ENCODE measurements at places on chromosomes 16 and 17.

- DNase-seq = no peak
Observed at GRCh38 chr16:49601576-49601975, 228.0 kb downstream of the C16orf78 start.

DNA sequence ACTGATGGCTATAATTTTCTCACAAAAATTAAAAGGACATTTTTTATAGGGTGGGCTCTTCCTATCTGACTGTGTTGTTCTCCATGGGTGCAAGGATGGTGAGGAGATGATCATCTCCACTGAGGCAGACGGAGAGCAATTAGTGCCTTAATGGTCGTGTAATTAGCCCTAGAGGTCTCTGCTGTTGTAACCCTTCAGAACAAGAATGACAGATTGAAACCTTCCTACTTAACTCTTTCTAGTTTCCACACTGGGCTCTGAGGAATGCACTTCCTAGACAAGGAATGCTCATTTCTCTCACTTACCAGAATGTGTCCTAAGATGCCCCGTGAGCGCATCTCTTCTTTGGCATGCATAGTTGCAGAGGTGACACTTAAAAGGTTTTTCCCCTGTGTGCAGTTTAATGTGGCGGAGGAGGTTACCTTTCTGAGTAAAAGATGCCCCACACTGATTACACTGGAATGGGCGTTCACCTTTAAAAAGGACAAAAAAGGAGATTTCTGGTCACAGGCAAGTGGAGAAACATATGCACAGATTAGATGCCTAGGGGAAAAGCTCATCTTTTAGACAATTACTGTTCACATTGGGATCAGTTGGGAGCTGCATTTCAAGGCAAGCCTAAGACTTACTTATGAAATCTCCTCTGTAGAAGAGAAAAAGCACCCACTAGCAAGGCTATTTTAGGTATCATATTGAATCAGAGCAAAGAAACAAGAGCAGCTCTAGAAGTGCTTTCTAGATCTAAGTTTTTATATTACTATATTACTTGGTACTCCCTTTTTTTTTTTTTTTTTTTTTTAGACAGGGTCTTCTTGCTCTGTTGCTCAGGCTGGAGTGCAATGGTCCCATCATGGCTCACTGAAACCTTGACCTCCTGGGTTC, 53.6 kb downstream of the GRB7 start:
- no peak for DNase-seq

- DNase-seq = no peak
Observed at GRCh38 chr17:1720856-1721386, 3.6 kb upstream of the WDR81 start.

GRCh38 chr17:60819447-60820130, 141.9 kb downstream of the BCAS3 start:
- no peak for DNase-seq

GRCh38 chr17:27376637-27377547, 79.4 kb upstream of the KSR1 start:
- DNase-seq = no peak

Measured in H54 (cell line).